ENCODE measurements at places on chromosomes 2 and 18.

- DNase-seq: no peak
These were observed 69.7 kb upstream of the CTDP1 start for GRCh38 chr18:79609841-79610281.

DNA sequence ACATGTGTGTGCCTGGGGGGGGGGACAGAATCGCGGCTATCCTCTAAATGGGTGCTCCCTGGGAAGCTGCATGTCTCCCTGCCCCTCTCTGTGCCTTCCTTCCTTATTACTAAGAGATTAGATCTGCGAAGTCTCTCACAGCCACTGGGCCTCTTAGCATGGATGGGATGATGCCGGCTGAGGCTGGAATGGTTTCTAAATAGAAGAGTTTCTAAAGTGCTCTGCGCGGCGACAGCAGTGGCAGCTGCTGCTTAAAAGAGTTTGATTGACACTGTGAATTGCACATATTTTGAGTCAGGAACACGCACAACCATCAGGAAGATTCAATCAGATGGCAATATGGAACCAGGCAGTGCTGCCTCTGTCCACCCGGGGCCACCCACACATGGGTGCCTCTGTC, 163.8 kb downstream of the CLIP4 start:
- DNase-seq: no peak

DNA sequence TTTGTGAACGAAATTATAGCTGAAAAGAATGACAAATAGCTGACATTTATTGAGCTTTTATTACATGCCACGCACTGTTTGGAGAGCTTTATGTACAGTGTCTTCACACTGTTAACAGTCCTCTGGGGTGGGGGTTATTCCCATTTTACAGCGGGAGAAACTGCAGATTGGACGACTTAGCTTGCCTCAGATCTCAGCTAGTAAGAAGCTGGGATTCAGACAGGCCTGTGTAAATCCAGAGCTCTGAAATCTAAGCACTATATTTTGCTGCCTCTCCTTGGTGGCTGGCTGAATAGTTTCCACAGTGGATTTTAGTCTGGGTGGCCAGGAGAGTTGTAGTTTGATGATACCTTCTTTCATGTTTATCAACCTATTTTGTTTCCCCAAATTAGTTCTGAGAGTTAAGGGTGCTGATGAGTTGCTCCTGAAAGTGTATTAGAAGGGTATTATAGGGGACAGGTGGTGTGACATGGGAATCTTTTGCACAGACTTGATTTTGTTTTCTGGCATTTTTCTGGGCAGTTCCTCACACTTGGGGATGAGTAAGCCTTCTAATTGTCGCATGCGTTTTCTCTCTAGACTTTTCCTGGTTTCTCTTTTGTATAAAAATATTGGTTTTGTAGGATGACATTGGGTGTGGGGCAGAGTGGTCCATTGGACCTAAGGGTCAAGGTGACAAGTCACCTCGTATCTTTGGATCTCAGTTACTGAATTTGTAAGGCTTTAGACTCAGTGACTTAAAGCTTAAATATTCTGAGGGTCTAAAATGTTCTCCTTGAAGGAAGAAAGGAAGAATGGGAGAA, 1.5 kb downstream of the ACSL3 start:
- DNase-seq: no peak

- DNase-seq: no peak
These were observed 4.2 kb downstream of the TMEM177 start for GRCh38 chr2:119683074-119683712.

GRCh38 chr2:39264733-39265132, 21.0 kb upstream of the CDKL4 start:
- no peak for DNase-seq

DNA sequence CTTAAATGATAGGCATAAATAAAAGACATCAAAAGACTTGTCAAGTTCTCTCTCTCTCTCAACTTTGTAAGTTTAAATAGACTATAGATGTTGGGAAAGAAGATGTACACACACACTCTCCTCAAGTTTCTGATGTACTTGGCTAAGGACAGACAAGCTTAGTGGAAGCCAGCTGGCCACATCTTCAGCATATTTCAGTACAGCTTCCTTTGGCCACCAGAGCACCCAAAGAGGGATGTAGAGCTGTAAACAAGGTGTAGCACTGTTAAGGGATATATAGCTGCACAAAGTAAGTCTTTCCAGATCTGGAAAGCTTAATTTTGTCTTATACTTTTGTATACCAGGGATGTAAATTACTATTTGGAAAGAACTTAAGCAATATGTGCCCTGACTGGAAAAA, 64.3 kb upstream of the MSTN start:
- DNase-seq: no peak

- DNase-seq: no peak
These were observed 51.0 kb downstream of the KCNH7 start for GRCh38 chr2:162787616-162788015.

- DNase-seq: no peak
These were observed 102.9 kb upstream of the HAAO start for GRCh38 chr2:42895134-42895790.

DNA sequence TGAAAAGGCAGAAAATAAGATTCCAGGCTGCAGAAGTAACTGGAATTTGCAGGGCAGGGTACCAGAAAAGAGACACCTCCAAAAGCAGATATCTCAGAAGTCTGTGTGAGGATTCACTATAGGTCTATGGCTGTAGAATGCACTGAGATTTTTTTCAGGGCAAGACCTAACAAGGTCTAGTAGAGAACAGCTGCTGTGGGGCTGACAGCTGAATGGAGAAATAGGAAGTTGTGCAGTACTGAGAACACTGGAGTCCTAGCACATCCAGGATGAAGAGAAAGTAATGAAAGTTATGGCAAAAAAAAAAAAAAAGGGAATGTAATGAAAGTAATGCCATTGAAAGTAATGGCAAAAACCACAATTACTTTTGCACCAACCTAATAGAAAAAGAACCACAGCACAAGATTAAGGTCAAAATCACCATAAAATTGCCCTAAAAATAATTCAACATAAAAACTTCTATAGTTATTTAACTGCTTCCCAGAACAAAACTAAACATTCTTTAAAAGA, 57.3 kb downstream of the CPO start:
- DNase-seq: no peak

GRCh38 chr2:101698844-101699754, 1.6 kb downstream of the MAP4K4 start:
- no peak for DNase-seq

GRCh38 chr18:68548904-68549870, 165.7 kb downstream of the TMX3 start:
- DNase-seq: no peak

- DNase-seq: no peak
These were observed 98.8 kb downstream of the LCLAT1 start for GRCh38 chr2:30545875-30546274.

DNA sequence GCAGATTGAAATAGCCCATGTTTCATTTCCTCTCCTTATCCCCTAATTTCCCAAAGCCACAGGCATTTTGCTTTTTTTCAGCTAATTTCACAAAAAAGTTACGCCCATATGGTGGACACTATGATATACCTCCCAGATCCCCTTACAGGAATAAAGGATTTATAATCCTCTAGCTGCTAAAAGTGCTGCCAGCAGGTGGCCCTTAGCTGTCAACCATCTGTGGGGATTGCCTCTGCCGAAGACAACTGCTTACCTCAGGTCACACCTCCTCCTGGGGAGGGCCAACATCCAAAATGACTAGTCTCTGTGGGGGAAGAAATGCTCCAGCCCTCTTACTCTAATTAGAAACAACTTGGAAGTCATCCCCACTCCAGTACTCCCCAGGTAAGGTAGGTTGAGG, 61.0 kb upstream of the EPB41L3 start:
- no peak for DNase-seq

GRCh38 chr2:209314653-209315052, 109.2 kb upstream of the MAP2 start:
- no peak for DNase-seq

GRCh38 chr2:168469281-168469988, 13.4 kb downstream of the CERS6 start:
- DNase-seq: no peak

Measured in neural crest cell (in vitro differentiated cells).